Activated CD4-positive, CD25-positive, alpha-beta regulatory T cell (primary cell): ENCODE measurements at places on chromosomes 2 and 18.

DNA sequence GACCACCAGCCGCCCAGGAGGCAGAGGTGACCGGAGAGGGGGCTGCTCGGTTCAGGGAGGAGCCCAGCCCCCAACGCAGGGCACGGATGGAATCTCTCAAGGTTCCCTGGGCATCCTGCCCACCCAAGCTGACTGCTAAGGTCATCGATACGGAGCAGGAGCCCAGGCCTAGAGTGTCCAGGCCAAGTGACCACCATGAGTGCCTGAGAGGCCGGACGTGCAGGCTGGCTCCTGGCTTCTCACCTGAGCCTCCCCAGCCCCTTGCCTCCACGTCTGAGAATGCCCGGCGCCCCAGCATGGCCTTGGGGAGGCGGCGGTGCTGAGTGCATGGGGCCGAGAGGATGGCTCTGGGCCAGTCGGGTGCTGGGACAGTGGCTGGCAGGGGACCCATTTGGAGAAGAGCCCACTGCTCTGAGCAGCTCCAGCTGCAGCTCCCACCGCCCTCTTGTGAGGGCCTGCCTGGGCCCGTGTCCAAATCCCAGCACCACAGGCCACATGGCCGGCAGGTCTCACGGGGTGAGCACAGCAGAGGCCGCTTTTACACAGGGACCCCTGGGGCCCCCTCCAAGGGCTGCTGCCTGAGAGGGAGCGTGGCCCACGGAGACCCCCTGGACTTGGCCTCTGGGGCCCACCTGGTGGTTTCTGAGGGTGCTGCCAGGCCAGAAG is 102.8 kb upstream of the CTDP1 start:
- no peak for DNase-seq

DNA sequence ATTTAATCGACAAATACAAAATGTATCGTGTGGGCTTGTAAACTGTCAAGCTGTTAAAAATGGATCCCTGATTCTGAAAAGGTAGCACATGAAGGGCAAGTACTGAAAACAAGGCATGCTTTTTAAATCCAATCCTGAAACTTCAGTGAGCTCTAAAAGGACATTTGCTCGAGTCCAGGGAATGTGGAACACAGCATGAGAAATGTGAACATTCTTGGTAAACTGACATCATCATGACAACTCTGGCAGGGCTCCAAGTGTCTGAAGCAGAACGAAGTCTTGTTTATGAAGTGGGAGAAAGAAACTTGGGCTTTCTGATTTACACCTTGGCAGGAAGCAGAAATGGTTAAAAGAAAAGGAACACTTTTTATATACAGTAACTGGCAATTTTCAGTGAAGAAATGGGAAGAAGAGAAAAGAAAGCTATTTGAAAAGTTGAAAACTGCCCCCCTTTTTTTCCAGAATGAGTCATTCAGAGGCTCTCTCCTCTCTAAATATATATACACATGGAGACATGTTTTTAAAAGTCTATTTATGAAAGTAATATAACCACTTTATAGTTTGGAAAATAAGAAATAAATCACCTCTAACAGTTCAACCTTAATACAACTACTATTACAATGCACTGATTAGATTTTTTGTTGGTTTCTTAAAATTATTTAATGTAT is 120.8 kb downstream of the GAREM1 start:
- DNase-seq: no peak

- no peak for DNase-seq
These were observed 265.4 kb downstream of the AFF3 start for GRCh38 chr2:99876956-99877355.

DNA sequence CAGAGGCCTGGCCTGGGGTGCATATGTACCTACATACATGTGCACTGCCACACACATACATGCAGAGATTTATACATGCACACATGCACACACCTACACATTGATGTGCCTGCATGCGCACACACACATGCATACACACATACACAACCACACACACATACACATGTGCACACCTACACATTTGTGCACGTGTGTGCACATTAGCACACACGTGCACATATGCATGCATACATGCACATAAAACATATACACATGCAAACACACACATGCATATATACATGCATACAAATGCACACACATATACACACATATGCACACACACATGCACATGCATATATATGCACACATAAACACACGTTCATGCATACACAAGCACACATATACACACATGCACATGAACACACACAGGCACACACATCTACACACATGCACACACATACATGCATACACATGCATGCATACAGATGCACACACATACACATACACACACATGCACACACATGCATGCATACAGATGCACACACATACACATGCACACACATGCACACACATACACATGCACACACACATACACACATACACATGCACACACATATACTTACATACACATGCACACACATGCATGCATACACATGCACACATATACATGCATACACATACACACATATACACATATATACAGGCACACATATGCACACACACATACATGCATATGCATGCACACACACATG is 23.6 kb upstream of the OTOS start:
- no peak for DNase-seq

DNA sequence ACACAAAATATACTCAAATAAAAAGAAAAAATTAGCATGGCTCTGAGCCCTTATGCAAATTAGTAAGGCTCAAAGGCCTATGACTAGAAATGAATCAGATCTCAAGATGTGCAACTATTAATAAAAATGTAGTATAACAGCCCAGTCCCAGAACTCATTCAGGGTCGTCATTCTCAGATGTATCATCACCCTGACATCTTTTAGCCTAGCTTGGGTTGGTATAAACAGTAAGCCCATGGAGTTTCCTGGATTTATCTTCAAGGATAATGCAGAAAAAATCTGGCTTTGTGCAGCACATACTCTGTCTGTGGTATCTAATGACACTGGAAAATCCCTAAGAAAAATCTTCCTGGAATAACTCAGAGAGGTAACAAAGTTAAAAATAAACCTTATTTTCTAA is 239.3 kb downstream of the ZNF385B start:
- DNase-seq: no peak
